ENCODE measurements at places on chromosomes 12 and 14.

GRCh38 chr12:67667276-67668073 lies 18.9 kb downstream of the DYRK2 start:
- no peak for DNase-seq

- DNase-seq: no peak
Observed at GRCh38 chr14:21001218-21001617, 2.1 kb downstream of the SLC39A2 start.

- no peak for DNase-seq
Observed at GRCh38 chr14:24843494-24843893, 206.5 kb downstream of the STXBP6 start.

DNA sequence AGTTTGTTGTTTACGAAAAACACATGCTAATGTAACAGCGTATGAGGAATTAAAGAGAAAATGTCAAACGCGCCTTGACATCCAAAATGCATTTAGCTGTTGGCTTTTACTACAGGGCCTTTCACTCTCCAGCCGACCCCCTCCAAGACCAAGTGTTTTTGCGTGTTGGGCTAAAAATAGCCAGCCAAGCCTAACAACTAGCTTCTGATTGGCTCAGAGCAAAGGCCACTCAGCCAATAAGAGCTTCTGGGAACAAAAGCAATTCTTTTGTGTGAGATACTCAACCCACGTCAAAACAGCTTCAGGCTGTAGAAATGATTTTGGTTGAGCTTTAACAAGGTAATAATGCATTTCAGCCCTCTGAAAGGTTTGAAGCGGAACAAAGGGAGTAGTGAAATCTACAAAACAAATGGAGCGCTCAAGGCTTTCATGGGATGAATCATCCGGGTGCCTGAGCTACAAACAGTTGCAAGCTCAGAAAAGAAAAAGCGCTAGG lies 198.7 kb upstream of the DCN start:
- DNase-seq: peak; percentile 73

DNA sequence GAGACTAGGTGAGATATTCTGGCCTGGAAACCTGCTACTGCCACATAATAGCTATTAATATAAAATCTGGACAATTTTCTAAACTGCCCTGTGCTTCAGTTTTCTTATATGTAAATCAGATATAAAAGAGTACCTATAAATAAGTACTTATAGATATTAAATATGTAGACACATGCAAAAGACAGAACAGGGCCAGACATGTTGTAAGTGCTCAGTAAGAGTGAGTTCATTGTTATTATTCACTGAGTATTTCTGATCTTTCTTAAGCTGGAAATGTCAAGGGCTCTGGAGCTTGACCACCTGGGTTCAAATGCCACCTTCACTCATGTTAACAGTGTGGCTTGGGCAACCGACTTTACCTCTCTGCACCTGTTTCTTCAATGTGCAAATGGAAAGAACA lies 179.8 kb downstream of the GALC start:
- DNase-seq: no peak

DNA sequence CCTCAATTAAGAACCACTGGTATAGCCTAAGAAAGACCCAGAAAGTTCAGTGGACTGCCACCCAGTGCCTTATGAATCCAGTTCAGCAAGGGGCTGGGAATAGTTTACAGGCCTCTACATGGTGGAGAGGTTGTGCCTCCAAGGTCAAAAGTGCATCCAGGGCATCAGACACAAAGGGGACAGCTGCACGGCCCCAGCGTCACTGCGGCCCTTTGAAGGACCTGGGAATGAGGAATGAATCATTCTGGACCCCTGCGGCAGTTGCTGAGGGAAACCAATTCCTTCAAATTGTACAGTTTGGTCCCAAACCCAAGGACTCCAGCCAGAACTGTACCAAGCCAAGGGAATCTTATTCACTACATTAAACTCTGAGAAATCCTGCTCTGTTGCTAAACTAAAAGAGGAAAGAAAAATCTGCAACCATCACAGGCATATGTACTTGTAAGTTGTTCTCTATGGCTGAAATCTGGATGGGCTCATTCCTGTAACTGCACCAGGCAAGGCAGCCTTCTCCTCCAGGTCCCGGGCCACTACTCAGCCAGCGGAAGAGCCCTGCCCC lies 10.9 kb upstream of the NGB start:
- no peak for DNase-seq

GRCh38 chr12:52387859-52388258 lies 2.4 kb upstream of the KRT84 start:
- DNase-seq: no peak

- DNase-seq: no peak
Observed at GRCh38 chr14:71344506-71344905, 437.2 kb downstream of the PCNX1 start.

- no peak for DNase-seq
Observed at GRCh38 chr12:58347691-58348090, 406.3 kb downstream of the ATP23 start.

DNA sequence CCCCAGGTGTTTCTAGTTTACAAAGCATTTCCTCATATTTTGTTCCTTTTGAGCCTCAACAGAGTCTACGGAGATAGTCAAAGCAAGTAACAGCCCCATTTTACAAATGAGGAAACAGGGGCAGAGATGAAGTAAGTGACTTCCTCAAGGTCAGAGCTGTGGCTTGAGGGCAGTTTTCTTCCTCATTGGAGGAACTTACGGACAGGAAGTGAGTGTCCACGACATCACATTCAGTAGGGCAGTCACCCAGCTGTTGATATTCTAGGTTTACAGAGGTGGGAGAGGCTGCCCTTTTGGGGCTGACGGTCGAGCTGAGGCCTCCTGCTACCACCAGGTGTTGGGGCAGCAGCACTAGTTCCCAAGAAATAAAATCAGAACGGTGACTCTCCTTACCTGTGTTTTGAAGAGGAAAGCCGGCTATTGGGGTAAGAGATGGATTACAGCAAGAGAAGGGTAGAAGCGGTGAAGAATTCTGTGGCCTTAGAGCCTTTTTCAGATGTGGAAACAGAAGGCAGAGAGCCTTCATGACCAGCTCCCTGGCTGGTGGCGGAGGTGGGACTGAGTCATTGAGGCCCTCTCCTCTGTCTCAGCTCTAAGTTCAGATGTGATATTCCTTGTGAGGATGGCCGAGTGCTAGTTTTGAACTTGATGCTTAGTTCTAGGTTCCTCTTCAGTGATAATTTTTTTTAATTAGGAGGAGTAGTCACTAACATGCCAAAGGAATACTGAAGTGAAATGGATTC lies 41.7 kb downstream of the SUSD6 start:
- DNase-seq: no peak

GRCh38 chr12:96886998-96887677 lies 19.9 kb upstream of the NEDD1 start:
- no peak for DNase-seq

Data from type B pancreatic cell (in vitro differentiated cells).